ENCODE measurements at places on chromosomes 16 and 17.

- DNase-seq = no peak
These were observed 885 bp upstream of the SLFN13 start for GRCh38 chr17:35449371-35449931.

DNA sequence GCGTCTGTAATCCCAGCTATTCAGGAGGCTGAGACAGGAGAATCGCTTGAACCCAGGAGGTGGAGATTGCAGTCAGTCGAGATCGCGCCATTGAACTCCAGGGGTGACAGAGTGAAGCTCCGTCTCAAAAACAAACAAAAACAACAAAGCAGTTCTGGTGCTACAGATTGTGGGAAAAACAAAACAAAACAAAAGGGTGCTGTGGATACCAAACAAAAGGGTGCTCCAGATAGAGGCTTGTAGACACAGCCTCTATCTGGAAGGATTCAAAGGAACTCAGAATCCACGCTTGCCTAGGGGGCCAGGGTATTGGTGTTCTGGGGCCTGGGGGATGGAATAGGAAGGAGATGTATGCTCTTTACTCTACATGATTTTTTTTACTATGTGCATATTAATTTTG, 2.5 kb downstream of the MYLK3 start:
- no peak for DNase-seq

DNA sequence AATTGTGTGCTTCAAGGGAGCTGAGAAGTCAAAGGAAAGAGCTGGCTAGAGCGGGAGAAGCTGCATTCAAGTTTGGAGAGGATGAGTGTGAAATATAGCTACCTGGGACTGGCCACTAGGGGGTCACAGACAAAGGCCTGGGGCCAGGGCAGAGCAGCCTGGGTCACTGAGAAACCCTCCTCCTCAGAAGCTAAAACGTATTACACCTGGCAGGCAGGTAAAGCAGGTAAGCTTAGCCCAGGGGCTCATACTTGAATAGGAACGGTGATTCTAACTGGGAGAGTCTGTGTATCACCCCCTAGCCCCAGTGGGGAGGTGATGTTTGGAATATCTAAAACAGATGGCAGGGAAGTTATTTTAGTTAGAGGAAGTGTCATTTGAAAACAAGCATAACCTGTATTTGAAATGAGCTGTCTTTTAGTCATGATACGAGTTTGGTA, 6.8 kb downstream of the KRT37 start:
- DNase-seq = no peak

- no peak for DNase-seq
These were observed 31.8 kb downstream of the ANKRD11 start for GRCh38 chr16:89458551-89458950.

GRCh38 chr16:74660383-74660782, 6.3 kb downstream of the RFWD3 start:
- DNase-seq = no peak

DNA sequence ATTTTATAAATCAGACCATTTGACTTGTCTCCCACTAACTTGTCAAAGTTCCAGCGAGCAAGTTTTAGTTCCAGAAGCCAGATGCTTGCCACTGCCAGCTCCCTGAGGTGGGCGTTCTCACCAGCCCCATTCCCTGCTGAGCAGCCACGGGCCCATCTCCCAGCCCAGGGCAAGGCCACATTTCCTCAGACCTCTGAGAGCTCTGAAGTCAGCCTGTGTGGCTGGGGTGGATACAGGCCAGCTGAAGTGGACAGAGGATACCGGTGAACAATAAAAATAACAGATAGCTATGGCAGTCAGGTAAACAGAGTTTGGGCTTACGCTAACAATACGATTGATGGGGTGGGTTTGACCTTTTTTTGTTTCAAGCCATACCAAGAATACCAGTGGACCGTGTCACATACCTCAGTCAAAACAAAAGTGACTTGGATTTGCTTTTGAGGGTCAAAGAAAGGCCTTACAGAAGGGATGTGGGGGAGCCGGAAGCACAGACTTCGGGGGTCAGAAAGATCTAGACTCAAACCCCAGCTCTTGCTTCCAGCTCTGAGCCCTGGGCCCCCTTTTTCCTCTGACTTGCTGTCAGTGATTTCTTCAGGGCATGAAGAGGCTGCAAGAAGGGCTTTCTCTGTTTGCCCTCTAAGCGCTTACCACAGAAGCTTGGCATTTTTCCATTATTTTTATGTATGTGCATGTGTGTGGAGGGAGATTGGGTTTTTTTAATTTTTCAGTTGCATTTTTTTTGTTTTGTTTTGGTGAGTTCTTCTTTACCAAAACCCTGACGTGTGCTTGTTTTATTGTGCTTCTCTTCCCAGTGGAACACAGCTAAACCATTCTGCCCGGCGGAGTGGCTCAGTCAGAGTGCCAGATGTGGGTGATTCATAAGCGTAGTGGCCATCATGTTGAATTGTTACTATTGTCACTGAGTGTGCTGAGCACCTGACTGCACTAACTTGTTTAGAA, 109.9 kb downstream of the GNAO1 start:
- DNase-seq = no peak

GRCh38 chr17:44167181-44167861, 3.2 kb upstream of the ASB16 start:
- DNase-seq = no peak

- DNase-seq = no peak
These were observed 645.9 kb downstream of the WWOX start for GRCh38 chr16:78745108-78746019.
